ENCODE measurements at places on chromosomes 6 and 20. TPM values are rescaled to one million over a fixed set of nuclear protein-coding genes. Genes with fewer than 3 reads are reported as not detected.

Gene TRIM31
- total RNA-seq, result not detected

Gene PTK7
- 31.8 TPM for total RNA-seq

Gene PPIL6
- total RNA-seq, result 6.1 TPM

Gene GLP1R
- total RNA-seq, result not detected

Gene COL12A1
- total RNA-seq, result 131 TPM

Gene LTB
- 2.3 TPM for total RNA-seq

Gene THEMIS
- total RNA-seq, result 1.6 TPM

Gene AKAP12
- total RNA-seq, result 17.8 TPM

Gene FERMT1
- total RNA-seq, result 19.3 TPM

Gene ZNF512B
- total RNA-seq, result 17.2 TPM

Gene IRF4
- 1.9 TPM for total RNA-seq

Gene MICA
- 9.4 TPM for total RNA-seq

DNA sequence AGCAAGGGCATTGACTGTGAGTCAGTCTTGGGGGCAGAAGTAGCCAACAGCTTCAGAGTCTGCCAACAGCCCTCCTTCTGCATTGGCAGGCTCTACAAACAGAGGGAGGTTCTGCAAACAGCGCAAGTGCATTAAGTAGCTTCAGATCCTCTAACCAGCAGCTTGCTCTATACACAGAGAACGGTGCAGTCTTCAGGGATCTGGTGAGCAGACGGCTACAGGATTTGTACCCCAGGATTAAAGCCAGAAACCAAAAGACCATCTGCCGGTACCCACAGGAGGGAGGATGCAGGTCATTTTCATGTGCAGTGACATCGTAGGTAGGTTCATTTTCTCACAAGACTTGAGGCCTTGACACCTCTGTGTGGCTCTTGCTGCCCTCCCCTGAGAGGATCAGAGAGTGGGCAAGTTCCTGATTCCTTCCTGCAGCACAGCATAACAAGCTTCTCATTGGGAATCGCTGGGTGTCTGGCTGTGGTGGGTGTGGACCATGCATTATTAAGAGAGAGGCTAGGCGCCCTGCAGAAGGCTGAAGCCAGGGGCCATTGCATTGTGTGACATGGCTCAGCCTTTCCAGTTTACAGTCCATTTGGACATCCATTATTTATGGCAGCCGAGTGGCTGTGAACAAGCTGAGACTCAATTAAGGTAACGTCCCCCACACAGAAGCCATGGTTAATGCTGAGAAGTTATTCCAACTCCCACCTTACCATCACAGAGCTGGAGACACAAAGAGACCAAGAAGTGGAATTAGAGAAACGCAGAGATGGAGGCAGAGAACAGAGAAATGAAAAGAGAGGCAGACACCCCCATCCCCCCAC, 250.0 kb downstream of the LRFN2 start:
- DNase-seq, result no peak

- DNase-seq, result no peak
These were observed 250.2 kb downstream of the ZNF217 start for GRCh38 chr20:53343448-53343847.

- DNase-seq, result no peak
These were observed 151.6 kb downstream of the BACH2 start for GRCh38 chr6:90144928-90145555.

- DNase-seq, result no peak
These were observed 768.8 kb downstream of the PHF3 start for GRCh38 chr6:64404396-64404795.

GRCh38 chr6:166950443-166950821, 5.9 kb downstream of the RNASET2 start:
- DNase-seq, result no peak

- DNase-seq, result no peak
These were observed 2.5 kb downstream of the PPP1R18 start for GRCh38 chr6:30683980-30684338.

- no peak for DNase-seq
These were observed 360.1 kb downstream of the SAMD5 start for GRCh38 chr6:147868427-147869190.

- DNase-seq, result no peak
These were observed 136.0 kb downstream of the CCDC170 start for GRCh38 chr6:151629791-151630190.

GRCh38 chr20:50387996-50388332, 122.2 kb upstream of the PTPN1 start:
- DNase-seq, result no peak

DNA sequence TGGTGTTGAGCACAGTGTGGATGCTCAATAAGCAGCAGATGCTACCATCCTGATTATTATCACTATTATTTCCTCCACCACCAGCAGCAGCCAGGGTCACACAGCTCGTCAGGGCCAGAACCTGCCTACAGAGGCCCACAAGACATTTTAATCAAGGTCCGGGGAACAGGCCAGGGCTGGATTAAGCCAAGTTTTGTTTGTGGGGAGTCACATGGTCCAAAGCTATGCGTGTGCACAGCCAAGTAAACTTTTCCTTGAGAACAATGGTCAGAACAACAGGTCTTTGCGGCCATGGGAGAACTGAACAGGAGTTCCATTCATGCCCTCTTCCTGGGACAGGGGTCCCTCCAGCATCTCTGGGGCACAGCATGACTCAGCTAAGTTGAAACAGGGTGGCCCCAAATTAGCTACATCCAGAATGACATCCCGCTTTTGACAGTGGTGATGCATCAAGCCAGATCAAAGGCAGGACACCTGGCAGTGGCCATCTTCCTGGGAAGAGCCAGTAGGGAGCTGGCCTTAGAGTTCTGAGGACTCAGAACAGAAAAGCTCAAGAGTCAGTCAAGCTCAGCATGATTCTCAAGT, 11.7 kb downstream of the SNTA1 start:
- DNase-seq, result no peak

- DNase-seq, result no peak
These were observed 132.6 kb downstream of the PRL start for GRCh38 chr6:22164236-22164635.

DNA sequence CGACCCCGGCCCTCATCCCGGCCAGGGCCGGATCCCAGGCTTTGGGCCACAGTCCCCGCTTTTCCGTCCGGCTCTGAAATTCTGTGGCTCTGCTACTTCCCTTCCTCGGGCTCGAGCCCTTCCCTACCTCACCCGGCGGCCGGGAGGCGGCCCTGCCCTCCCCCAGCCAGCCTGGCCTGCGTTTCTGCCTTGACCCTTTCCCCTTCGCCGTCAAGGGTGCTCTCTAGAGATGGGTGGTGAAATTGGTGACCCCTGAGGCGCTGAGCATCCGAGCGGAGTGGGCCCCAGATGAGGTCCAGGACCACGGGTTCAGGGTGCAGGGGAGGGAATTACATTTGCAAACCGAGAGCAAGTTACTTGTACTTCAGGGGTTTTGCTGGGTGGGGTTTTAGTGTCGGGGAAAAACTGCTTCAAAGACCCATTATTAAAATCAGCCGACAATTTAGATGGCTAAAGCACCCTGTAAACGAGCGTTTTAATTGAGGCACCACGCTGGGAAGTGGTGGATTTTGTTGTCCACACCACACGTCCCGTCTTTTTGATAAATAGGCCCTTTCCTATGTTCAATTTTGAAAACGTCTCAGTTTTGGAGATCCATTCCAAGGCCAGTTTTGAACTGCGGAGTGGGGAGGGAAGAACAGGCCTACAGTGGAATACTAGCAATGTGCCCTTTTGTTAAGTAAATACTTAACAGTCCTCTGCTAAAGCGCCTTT, 9.9 kb downstream of the TFAP2A start:
- DNase-seq, result no peak

GRCh38 chr6:147154454-147154853, 49.8 kb upstream of the STXBP5 start:
- no peak for DNase-seq

- DNase-seq, result no peak
These were observed 20.8 kb downstream of the DUSP22 start for GRCh38 chr6:313087-313486.

- DNase-seq, result no peak
These were observed 143.3 kb downstream of the TAF4 start for GRCh38 chr20:61922411-61922810.

DNA sequence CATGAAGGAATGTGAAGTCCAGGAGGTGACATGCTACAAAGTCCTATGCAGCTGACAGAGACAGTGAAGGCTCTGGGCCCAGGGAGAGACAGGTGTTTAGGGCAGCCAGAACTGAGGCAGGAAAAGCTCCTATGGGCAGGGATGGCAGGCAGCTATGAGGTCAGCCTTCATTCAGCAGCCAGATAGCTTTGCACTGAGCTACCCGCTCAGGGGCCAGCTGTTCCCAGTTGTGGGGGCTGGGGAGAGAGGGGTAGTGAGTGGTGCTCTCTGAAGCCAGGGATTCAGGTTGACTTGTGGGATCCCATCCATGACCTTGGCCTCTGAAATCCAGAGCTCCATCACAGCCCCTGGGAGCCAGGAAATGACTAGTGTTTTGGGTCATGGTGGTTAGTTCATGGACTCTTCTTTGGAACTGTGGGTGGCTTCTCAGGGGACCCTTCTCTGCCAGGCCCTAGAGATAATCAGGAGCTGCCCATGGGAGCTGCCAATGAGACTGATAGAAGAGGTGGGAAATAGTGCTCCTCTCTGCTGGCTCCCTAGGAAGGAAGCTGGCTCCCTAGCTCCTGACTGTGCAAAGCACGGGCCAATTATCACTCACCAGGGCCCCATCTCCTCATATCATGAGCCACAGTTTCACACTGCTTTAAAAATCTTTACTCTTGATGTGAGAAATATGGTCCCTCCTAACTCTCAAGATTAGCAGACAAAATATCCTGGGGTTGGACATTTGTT, 127.7 kb downstream of the VEGFA start:
- DNase-seq, result no peak

GRCh38 chr20:37643400-37643799, 50.4 kb upstream of the CTNNBL1 start:
- no peak for DNase-seq

DNA sequence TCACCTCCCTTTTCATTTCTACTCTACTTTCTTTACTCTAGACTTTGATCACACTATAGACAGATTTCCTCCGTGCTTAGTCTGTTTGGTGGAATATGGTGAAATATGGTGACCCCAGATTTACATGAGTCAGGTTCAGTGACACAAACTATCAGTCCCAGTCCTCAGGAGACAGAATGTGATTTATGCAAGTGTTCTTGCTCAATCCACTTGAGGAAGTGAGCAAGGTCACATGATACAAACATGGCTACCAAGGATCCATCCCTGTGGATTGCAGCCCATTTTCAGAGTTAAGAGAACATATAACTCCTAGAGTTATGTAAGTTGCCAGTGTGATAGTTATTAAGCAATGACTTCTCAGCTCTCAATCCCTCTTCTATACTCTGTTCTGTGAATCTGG, 23.7 kb upstream of the TSHZ2 start:
- DNase-seq, result no peak

DNA sequence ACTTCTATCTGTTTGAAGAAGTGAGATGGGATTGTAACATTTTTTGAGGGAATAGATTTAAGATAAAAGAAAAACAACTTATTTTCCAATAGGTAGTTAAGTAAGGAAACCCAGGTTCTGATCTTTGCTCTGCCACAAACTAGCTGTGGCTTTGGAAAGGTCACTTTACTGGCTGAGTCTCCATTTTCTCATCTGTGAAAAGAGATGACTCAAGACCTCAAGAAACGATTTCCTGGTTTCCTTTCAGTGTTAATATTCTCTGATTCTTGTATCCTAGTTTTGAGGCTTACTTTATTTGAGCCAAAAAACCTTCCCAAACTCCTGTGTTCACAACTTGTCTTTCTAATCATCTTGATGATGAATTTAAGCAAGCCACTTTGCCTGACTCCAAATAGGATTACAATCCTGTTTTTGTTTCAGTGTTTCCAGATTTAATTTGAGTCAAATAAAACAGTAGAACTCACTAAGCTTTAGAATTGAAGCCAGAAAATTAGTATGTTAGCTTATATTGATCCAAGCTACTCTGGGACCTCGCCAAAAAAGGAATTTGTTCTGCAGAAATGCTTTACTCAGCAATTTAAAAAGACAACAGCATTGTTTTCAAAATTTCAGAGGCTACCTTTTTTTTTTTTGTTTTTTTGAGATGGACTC, 51.1 kb downstream of the ENPP1 start:
- no peak for DNase-seq

GRCh38 chr6:158018851-158019361, 37.2 kb downstream of the SYNJ2 start:
- no peak for DNase-seq

DNA sequence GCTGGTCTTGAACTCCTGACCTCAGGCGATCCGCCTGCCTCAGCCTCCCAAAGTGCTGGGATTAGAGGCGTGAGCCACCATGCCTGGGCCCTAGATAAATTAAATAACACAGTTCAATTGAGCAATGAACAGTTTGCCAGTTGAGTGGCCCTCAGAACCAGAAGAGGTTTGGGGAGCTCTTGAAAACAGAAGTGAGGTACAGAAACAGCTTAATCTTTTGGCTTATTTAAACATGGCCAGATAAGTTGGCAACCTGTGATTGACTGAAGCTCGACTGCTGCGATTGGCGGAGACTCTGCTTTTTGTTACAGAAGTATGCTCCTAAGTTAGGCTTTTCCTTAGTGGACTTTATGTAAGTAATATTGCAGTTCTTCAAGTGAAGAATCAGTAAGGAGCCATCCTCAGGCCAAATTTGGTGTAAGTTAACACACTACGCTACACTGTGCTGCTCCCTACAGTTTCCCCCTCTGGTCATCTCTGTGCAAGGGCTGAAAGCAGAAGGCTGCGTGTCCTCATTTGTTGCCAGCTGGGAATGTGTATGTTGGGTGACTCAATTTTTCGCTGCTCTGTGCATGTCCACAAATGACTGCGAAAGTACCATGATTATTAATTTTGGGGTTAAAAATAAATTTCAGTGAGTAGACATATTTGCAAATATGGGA, 9.8 kb downstream of the XRN2 start:
- DNase-seq, result no peak

DNA sequence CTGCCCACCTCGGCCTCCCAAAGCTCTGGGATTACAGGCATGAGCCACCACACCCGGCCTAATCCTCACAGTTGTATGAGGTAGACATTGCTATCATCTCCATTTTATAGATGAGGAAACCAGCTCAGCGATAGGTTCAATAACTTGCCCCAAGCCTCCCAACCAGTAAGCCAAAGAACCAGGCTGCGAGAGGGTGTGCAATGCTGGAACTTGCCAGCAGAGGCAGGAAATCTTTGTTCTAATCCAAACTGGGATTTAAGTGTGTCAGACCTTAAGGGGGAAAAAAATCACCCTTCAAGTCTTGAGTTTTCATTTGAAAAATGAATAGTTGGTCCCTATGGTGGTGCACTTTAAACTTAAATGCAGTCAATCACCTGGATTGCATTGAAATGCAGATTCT, 20.1 kb upstream of the RNGTT start:
- DNase-seq, result no peak

- DNase-seq, result no peak
These were observed 3.1 kb downstream of the TNF start for GRCh38 chr6:31578184-31579118.

- DNase-seq, result peak; percentile 62
These were observed 182.5 kb downstream of the MAFB start for GRCh38 chr20:40506537-40506939.

DNA sequence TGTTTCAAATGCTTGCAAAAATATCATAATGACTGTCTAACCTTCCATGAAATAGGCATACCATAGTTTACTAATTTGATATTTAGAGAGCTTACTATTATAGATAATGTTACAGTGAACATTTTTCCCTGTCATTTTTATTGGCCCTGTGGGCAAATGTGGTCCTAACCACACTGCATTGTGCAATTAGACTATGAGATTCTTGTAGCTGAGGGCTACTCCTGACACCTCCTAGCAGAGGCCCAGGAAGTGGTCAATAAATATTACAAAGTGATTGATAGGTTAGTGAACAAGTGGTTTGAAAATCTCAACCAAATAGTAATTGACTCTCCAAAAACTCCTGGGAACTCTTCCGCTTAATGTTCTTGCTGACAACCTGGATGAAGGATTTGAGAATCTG, 160.5 kb upstream of the KCNG1 start:
- DNase-seq, result no peak
